Effector CD8-positive, alpha-beta T cell (primary cell): ENCODE measurements at places on chromosomes 6 and 20.

DNA sequence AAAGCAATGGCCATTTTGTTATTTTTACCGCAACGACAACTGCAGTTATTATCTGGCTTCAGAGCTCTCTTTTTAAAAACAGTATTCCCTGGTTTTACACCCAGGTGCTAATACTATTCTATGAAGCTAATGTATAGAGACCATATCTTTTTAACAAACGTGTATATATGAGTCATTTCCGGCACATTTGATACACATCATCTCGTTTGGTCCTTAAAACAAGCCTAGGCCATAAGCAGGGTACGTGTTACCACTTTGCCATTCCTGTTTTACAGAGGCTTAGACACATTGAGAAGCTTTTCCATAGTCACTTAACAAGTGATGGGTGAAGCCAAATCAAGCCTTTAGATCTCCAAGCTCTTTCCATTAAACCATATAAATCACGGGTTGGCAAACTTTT, 5.5 kb downstream of the TRAF3IP2 start:
- no peak for DNase-seq

- no peak for DNase-seq
These were observed 118.8 kb downstream of the PHACTR3 start for GRCh38 chr20:59723108-59723500.

DNA sequence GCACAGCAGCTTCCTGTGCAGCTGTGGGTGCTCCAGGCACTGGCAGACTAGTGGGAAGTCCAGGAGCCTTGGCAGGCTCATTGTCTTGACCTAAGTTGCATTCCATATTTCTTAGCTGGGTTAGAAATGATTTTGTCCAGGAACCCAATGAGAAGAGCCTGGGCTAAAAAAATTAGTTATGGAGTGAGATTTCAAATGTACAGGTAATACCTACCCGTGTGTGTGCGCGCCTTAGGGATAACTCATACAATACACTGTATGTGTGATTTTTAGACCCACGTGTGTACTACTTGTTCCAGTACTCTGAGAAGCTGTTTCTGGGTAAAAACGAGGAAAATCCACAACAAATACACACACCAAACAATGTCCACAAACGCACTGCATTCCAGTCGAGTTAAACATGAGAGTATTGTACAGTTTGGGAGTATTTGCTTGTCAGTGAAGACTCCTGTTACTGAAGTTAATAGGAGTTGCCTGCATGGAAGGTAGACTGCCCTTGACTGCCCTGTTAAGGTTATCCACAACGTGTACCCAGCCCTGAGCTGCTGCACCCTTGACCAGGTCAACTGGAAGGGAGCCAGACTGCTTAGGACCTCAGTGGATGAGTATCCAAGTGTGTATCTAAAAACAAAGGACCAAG, 1.4 kb downstream of the PAQR8 start:
- DNase-seq: no peak

- no peak for DNase-seq
These were observed 40.1 kb downstream of the ITPR3 start for GRCh38 chr6:33661106-33661838.

GRCh38 chr6:132194529-132194928, 206.7 kb downstream of the MOXD1 start:
- no peak for DNase-seq

- DNase-seq: no peak
These were observed 40.0 kb upstream of the OPN5 start for GRCh38 chr6:47741807-47742206.

DNA sequence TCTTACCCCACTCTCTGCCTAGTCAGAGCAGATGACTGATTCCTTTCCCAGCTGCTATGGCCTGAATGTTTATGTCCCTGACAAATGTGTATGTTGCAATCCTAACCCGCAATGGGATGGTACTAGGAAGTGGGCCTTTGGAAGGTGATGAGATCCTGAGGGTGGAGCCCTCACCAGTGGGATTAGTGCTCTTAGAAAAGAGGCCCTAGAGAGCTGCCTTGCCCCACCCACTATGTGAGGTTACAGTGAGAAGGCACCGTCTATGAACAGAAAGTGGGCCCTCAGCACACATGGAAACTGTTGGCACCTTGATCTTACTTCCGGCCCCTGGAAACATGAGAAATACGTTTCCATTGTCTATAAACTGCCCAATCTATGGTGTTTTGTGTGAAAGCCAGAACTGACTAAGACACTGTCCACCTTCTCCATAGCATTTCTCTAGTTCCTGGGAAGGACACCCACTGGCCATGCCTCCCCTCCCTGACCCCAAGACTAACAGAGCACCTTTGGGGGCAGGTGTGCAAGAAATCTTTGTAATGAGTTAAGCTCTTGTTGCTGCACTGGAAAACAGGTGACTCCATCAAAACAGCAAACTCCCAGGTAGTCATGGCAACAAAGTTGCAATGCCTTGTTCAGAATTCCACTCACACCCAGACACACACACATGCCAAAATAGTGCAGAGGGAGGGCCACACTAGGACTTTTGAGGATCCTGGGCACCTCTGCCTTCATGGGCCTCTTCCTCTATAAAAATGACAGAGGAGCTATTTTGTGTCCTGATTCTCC, 16.2 kb downstream of the GABRR2 start:
- DNase-seq: no peak

- DNase-seq: no peak
These were observed 24.5 kb downstream of the ARFGEF2 start for GRCh38 chr20:48945840-48946514.

GRCh38 chr20:9919271-9920014, 80.6 kb upstream of the PAK5 start:
- DNase-seq: no peak

DNA sequence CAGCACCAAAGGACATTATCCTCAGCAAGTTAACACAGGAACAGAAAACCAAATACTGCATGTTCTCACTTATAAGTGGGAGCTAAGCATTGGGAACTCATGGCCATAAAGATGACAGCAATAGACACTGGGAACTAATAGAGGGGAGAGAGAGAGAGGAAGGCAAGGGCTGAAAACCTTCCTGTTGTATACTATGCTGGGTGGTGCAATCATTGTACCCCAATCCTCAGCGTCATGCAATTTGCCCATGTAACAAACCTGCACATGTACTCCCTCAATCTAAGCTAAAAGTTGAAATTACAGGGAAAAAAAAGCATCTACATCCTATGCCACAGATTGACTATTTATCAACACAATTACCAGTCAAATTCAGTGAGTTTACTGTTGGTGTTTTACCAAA, 20.0 kb upstream of the VNN1 start:
- no peak for DNase-seq

DNA sequence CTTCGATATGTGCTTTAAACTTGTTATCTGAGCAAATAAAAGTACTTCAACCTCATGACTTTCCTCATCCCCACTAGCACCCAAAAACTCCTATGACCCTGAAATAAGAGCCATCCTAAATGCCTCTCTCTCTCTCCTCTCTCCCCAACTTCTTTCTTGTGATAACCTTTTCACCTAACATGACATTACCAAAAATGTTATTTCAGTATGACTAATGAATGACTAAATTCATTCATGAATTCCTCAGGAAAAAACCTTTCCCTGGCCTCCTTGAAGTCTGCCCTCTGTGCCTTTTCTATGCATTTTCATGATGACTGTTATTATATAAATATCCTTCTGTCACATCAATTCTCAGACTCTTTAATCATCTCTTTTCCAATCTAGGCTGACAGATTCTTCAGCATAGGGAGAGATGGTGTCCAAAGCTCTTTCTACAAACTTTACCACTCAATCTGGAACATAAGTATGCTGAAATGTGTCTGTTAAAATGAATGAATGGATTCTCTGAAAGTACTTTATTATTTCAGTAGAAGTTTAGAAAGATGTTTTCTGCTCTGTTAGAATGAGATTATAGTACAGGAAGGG, 114.3 kb upstream of the GGTLC1 start:
- DNase-seq: no peak
